ENCODE measurements at places on chromosomes 2 and 18. TPM values are rescaled to one million over a fixed set of nuclear protein-coding genes. Genes with fewer than 3 reads are reported as not detected.

Gene CPS1
- total RNA-seq: 3.1 TPM

Gene TUBA3E
- total RNA-seq: not detected

Gene GYPC
- total RNA-seq: 8.5 TPM

Gene SLC14A1
- 0.94 TPM for total RNA-seq

Gene EPB41L3
- total RNA-seq: 85.8 TPM

Gene FAM110C
- total RNA-seq: 2.8 TPM

Gene GAD1
- 162 TPM for total RNA-seq

Gene VWC2L
- total RNA-seq: 7.8 TPM

Gene LINC00305
- not detected for total RNA-seq

Gene RNF138
- total RNA-seq: 59.5 TPM

Gene MAP2
- total RNA-seq: 1,096 TPM

Gene SATB2
- 826 TPM for total RNA-seq

Gene RAB27B
- total RNA-seq: 17.2 TPM

Gene GLB1L
- 3.4 TPM for total RNA-seq

Gene SPHKAP
- total RNA-seq: 51.3 TPM

Gene FAM237A
- total RNA-seq: not detected

Gene GALNT5
- under 0.01 TPM for total RNA-seq

Gene YES1
- total RNA-seq: 41.6 TPM

Gene MTCL1
- total RNA-seq: 61.0 TPM

Gene STK17B
- 5.6 TPM for total RNA-seq

Gene CCDC85A
- 34.4 TPM for total RNA-seq

Gene KLHL29
- 43.2 TPM for total RNA-seq

Gene FOXD4L1
- total RNA-seq: 0.63 TPM

Gene SCYGR8
- total RNA-seq: not detected

Gene ESPNL
- not detected for total RNA-seq

Gene COL4A3
- total RNA-seq: 2.5 TPM

Gene TSPYL6
- 0.31 TPM for total RNA-seq

Gene GPN1
- total RNA-seq: 31.6 TPM

Gene LCT
- not detected for total RNA-seq

Gene NABP1
- 7.2 TPM for total RNA-seq

Gene POU3F3
- 256 TPM for total RNA-seq

Gene ANKRD62
- total RNA-seq: 0.63 TPM

Gene WNT10A
- not detected for total RNA-seq

Gene ARHGAP28
- total RNA-seq: 17.5 TPM

Gene UGT1A4
- total RNA-seq: not detected

Gene SCN7A
- 0.94 TPM for total RNA-seq

Gene PUS10
- 11.0 TPM for total RNA-seq

Gene FSHR
- not detected for total RNA-seq

Gene TEX44
- not detected for total RNA-seq

Gene BCL2
- 49.1 TPM for total RNA-seq

Gene CFAP221
- total RNA-seq: 11.3 TPM

Gene TANK
- total RNA-seq: 115 TPM

Gene SPOPL
- 28.5 TPM for total RNA-seq

Gene ATP6V1B1
- not detected for total RNA-seq

Gene GKN2
- not detected for total RNA-seq

Gene LIMS4
- 0.94 TPM for total RNA-seq

Gene MROH2A
- not detected for total RNA-seq

Gene DBI
- 41.6 TPM for total RNA-seq

Gene UGT1A5
- not detected for total RNA-seq

Gene NAT8
- total RNA-seq: not detected
